ENCODE measurements at places on chromosomes 2 and 18.

- no peak for DNase-seq
Measured at GRCh38 chr18:48527461-48527860, 11.4 kb upstream of the CTIF start.

DNA sequence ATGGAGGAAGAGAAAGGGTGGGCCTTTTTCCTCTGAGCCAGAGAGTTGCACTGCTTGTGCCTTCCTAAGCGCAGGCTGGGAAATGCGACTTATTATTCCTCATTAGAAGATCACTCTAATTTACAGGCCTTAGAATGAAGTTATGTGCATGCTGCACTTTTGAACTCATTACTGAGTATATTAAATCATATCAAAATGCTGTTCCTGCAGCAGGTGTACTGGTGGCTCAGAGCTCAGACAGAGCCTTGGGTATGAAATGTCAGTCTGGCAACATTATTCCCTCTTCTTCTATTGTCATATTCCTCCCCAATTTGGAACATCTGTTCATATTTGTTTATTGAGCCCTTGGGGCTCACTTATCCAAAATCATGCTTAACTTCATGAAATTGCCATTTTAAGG is 85.5 kb downstream of the ADCYAP1 start:
- no peak for DNase-seq

DNA sequence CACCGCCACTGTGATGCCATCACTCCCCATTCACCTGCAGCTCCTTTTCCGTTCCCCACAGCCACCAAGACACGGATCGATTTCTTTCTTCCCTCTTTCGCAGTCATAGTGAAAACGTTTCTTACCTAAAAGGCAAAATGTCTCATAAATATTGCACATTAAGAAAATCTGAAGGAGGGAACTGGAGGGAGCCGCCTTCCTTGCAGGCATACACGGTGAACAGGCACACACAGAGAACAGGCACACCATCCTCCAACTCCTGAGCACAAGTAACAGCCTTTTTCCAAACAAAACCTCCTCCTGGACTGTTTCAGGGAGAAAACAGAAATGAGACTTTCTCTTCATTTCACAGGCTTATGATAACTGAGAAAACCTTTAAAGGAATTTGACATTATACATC is 17.0 kb downstream of the MRPS5 start:
- DNase-seq = no peak

DNA sequence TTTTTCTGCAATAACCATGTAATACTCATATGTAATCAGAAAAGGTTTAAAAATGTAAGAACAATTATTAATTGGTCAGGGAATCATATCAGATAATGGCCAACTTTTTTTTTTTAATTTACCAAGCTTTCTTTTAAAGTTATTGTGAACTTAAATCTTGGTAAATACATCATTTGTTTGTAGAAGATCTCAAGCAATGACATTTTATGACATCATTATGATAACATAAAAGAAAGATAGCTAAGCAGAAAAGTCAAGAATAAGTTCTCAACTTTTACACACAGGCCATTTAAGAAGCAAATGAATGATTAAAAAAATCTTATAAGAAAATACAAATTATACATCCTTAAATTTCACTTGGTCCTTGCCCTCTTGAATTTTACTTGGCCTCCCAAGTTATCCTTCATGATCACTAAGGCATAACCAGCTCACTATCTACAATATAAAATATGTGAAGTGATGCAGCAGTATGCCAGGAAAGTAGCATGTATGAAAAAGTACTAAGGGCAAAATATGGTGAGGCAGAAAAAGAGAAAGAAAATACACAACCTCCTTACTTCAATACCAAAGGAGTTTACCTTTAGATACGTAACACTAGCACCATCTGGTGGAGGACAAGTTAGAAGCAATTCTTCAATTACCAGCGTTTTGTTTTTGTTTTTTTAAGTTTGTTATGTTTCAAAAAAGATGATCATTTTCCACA is 116.6 kb downstream of the SRBD1 start:
- DNase-seq = no peak

DNA sequence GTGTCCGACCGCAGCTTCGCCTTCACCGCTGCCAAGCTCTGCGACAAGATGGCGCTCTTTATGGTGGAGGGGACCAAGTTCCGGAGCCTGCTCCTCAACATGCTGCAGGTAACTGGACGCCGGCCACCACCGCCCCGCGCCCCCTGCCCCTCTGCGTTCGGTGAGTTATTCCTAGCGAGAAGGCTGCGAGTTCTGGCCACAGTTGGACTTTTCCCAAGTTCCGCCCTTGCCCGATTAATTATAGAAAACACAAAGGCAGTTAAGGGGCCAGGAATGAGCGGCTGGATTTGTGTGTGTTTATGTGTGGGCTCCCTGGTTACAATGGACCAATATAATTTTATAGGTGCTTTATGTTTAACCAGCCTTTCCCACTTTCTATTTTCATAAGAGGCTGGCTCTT is 189.2 kb downstream of the SMAD7 start:
- no peak for DNase-seq

Measured in SJSA1 (cell line).